ENCODE measurements at places on chromosomes 7 and 10.

GRCh38 chr7:158782761-158783401, 46.4 kb downstream of the ESYT2 start:
- no peak for DNase-seq

- DNase-seq: no peak
Measured at GRCh38 chr10:73017955-73018480, 63.4 kb upstream of the PLA2G12B start.

GRCh38 chr7:40489844-40490602, 355.2 kb downstream of the SUGCT start:
- no peak for DNase-seq

- no peak for DNase-seq
Measured at GRCh38 chr7:69358163-69358821, 240.0 kb upstream of the AUTS2 start.

DNA sequence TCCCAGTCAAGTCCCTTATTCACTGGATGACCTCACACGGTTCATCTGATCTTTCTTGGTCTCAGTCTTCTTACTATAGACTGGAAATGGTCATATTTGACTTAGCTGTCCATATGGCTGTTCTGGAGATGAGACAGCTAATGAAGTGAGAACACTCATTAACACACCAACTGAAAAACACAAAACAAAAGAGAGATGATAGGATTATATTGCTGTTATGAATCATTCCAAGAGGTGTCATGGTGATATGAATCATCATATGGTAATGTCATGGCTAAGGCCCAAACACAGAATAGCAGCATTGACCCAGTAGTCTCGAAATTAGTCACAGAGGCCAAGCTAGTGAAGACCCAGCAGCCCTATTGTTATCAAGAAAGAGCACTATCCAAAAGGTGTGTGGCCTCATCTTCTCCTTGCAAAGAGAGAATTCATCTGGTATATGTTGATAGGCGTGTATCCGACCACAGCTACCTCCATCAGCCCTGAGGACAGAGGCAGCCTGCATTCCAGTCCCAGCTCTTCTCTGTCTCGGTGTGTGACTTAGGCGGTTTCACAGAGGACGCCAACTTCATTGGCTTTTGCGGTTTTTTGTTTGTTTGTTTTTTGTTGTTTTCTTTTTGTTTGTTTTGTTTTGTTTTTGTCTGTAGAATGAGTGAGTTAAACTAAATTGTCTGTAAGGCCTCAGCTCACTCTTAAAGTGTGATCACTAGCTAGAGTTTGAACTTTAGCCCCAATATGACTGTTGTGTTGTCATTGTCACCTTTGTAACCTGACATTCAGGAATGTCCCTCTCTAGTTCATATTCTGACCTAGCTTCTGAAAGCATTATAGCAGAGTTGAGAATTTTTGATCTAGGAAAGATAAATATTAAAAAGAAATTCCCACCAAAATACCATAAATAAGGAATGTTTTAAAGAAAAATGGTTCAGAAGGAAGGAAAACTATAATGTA, 97.4 kb upstream of the PDCD4 start:
- peak; percentile 19 for DNase-seq

GRCh38 chr10:131937836-131938235, 37.0 kb downstream of the PPP2R2D start:
- no peak for DNase-seq

GRCh38 chr7:135790371-135790977, 41.9 kb upstream of the FAM180A start:
- no peak for DNase-seq

DNA sequence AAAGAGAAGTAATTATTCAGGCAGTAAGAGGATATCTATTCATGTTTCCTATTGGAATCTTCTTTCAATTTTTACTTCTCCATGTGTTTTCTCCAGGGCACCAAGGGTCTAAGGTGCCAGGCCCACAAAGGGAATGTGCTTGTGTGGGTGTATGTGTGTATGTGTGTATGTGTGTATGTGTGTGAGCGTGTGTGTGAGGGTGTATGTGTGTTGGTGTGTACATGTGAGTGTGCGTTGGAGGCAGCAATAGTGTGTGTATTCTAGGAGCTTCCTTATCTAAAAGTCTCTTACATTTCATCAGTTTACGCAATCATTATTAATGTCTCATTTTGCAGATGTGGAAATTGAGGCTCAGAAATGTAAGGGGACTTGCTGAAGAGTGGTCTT, 28.3 kb downstream of the RAMP3 start:
- no peak for DNase-seq

DNA sequence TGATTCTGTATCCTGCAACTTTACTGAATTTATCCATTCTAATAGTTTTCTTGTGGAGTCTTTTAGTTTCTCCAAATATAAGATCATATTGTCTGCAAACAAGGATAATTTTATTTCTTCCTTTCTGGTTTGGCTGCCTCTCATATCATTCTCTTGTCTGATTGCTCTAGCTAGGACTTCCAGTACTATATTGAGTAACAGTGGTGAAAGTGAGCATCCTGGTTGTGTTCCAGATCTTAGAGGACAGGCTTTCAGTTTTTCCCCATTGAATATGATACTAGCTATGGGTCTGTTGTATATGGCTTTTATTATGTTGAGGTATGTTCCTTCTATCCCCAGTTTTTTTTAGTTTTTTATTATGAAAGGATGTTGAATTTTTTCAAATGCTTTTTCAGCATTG, 28.2 kb downstream of the KLHL7 start:
- DNase-seq: no peak

DNA sequence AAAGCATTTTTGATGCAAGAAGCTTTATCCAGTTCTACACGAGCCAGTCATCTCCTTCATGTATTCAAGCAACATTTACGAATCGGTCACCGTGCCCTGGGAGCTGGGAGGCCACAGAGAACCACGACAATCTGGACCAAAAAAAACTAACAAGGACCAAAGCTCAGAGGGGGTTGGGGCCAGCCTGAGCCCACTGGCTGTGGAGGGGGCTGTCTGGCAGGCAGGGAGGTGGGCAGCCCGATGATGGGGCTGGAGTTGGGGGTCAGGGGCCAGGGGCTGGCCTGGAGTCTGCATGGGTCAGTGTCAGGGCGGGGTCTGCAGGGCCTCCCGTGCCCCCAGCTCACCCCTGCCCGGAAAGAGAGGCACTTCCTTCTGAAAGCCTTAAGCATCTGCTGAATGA, 12.5 kb upstream of the GRIFIN start:
- DNase-seq: no peak

DNA sequence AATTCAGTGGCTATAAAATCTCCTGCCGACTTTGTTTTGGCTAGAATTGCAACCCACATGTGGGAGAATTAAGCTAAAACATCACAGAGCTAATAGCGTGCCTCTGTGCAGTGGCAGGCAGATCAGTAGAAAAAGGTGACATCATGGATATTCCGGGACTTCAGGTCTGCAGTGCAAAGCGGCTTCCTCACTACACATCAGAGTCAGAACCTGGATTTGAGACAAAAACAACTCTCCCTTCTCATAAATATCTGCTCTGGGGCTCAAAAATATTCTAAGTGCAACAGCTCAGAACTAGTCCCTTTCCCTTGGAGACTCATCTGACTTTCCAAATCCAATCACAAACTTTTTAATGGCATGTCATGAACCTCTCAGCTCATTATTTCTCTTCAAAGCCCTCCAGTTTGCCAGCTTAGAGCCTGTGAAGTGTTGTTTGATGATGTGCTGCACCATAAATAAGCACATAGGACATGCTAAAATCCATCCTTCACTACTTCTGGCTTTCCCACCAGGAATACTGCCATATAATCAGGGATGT, 337.1 kb downstream of the RNLS start:
- DNase-seq: no peak

GRCh38 chr7:2066251-2066919, 166.4 kb downstream of the MAD1L1 start:
- no peak for DNase-seq

GRCh38 chr7:44505595-44505994, 15.1 kb upstream of the NUDCD3 start:
- no peak for DNase-seq

- DNase-seq: no peak
Measured at GRCh38 chr10:112835217-112835715, 114.8 kb upstream of the TCF7L2 start.

GRCh38 chr10:76080991-76081390, 649.6 kb downstream of the LRMDA start:
- no peak for DNase-seq

- peak; percentile 5 for DNase-seq
Measured at GRCh38 chr7:139358541-139359365, 941 bp upstream of the LUC7L2 start.

GRCh38 chr10:75466886-75467285, 35.5 kb downstream of the LRMDA start:
- no peak for DNase-seq

GRCh38 chr10:27699776-27700175, 45.8 kb downstream of the MKX start:
- no peak for DNase-seq

GRCh38 chr10:5583525-5584175, 58.9 kb downstream of the CALML3 start:
- DNase-seq: no peak

DNA sequence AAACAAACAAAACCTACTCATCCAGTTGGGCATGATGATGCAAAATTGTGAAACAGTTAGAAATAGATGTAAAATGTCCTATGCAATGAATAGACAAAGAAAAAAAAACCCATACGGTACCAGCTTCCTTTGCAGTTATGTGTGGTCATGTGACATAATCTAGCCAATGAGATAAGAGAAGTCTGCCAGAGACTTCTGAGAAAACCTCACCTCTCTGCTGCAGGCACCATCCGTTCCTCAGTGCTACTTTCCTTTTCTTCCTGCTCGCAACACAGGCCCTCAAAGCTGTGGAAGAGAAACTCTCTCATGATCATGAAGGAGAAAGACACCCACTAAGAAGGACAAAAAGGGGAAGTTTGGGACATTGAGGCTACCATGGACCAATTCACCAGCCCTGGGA, 76.8 kb upstream of the CARD11 start:
- no peak for DNase-seq

GRCh38 chr7:112970771-112971170, 115.9 kb downstream of the GPR85 start:
- DNase-seq: no peak

DNA sequence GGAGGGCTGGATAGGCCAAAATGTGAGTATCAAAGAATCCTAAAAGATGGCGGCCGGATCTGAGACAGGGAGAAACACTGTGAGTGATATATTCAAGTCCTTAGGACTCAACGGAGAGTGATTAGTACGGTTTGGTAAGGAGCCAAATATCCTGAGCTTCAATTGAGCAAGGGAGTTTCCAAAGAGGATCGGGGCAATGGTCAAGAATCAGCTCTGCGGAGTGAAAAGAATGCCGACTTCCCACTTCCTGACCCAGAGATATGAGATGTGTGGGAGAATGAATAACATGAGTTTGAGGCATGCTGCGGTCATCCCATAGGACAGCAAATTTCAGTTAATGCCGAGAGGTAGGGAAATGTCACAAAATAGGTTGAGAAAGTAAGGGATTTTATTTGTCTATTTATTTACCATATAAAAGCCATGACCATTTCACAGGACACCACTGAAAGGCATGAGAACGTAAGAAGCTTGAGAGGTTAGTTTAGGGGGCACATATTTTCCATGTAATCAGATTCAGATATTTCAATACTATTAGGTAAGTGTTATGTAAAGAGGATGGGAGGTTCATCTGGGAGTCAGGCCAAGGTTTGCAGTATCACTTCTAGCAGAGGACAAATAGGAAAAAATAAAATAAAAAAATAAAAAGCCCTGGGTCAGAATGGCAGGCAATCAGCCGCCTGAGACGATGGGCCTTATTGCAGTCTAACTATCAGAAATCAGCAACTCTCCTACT, 165.6 kb downstream of the HGF start:
- peak; percentile 82 for DNase-seq

- no peak for DNase-seq
Measured at GRCh38 chr10:69473304-69473990, 22.2 kb downstream of the TSPAN15 start.

- DNase-seq: no peak
Measured at GRCh38 chr7:110870926-110871325, 220.0 kb upstream of the LRRN3 start.

GRCh38 chr10:77989081-77989724, 40.1 kb downstream of the POLR3A start:
- DNase-seq: no peak

DNA sequence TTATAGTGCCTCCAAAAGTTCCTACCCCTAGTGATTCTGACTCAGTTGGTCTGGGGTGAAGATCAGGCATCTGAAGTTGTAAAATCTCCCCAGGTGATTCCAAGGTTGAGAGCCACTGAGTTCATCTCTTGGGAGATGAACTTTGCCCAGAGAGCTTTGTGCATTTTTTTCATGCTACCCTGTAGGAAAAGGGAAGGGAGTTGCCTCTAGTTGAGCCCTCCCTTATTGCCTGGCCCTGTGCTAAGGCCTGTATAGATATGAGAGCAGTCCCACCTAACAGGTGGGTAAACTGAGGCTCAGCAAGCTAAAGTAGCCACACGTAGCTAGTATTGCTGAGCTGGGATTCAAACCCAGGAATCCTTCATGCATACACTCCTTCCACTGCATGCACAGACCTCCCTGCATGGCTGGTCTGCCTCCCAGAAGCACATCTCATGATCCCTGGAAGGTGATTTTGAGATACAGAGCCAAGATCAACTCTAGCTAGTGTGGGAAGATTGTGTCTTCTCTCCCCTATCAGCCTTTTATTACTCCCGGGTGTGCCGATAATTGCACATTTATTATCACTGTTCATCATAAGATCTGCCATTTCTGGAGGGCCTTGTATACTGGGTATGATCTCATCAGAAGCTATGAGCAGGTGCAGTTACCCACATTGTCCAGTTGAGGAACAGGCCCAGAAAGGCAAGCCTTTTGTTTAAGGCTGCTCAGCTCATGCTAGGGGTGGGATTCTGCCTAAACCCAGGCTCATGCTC, 47.0 kb downstream of the TBATA start:
- DNase-seq: no peak

DNA sequence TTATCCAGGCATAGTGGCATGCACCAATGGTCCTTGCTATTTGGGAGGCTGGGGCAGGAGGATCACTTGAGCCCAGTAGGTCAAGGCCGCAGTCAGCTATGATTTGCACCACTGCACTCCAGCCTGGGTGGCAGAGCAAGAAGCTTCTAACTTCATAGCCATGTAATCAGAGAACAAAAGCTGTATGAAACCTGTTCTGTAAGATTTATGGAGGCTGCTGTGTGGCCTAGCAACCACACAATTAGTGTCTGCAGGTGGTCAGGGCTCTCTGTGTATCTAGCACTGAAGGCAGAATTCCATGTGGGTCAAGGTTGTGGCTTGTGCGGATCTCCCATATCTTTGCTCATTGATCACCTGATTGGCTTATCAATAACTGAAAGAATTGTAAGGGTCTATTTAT, 221.5 kb upstream of the FOXK1 start:
- DNase-seq: no peak

- no peak for DNase-seq
Measured at GRCh38 chr10:19713159-19713558, 103.1 kb upstream of the PLXDC2 start.

GRCh38 chr7:12229046-12229445, 18.0 kb downstream of the TMEM106B start:
- no peak for DNase-seq

- DNase-seq: no peak
Measured at GRCh38 chr7:148773334-148773733, 74.6 kb downstream of the CUL1 start.

DNA sequence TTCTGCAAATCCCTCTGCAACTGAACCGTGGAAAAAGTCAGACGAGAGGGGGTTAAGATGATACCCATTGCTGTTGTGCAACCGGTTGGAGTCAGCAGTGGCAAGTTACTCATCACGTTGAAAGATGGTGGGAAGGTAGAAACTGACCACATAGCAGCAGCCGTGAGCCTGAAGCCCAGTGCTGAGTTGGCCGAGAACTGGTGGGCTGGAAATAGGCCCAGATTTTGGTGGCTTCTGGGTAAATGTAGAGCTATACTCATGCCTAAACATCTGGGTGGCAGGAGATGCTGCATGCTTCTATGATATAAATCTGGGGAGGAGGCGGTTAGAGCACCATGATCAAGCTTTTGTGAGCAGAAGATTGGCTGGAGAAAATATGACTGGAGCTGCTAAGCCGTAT, 78.6 kb downstream of the ARL5B start:
- DNase-seq: peak; percentile 75

All from HS-27A (cell line).